ENCODE measurements at places on chromosomes 2 and 18.

GRCh38 chr2:84022810-84023431 is 436.2 kb downstream of the SUCLG1 start:
- H3K27me3 ChIP-seq, result no peaks in the 10 kb centered on the region
- H3K4me3 ChIP-seq, result no peak overlapping the region
- peak; percentile 26 for DNase-seq
- no peaks in the 10 kb centered on the region for H3K4me1 ChIP-seq

GRCh38 chr2:195513119-195513518 is 143.9 kb upstream of the SLC39A10 start:
- no peaks in the 10 kb centered on the region for H3K4me1 ChIP-seq
- no peak overlapping the region for H3K27ac ChIP-seq
- no peaks in the 10 kb centered on the region for H3K27me3 ChIP-seq
- no peaks in the 10 kb centered on the region for H3K36me3 ChIP-seq

GRCh38 chr2:217789736-217790181 is 213.0 kb downstream of the TNS1 start:
- no peaks in the 10 kb centered on the region for H3K27me3 ChIP-seq
- no peak overlapping the region for H3K4me3 ChIP-seq
- peaks cover 10% of the 10 kb centered on the region for H3K4me1 ChIP-seq
- H3K36me3 ChIP-seq, result no peaks in the 10 kb centered on the region
- no peak for DNase-seq

GRCh38 chr2:15170070-15170775 is 390.9 kb downstream of the NBAS start:
- DNase-seq, result no peak
- no peaks in the 10 kb centered on the region for H3K4me1 ChIP-seq
- H3K36me3 ChIP-seq, result no peaks in the 10 kb centered on the region
- no peaks in the 10 kb centered on the region for H3K27me3 ChIP-seq
- no peak overlapping the region for H3K27ac ChIP-seq

GRCh38 chr18:32040936-32041335 is 22.3 kb downstream of the RNF125 start:
- H3K36me3 ChIP-seq, result no peaks in the 10 kb centered on the region
- H3K27me3 ChIP-seq, result no peaks in the 10 kb centered on the region
- no peak overlapping the region for H3K4me3 ChIP-seq

GRCh38 chr2:24843330-24843860 is 50.2 kb downstream of the CENPO start:
- H3K4me3 ChIP-seq, result no peak overlapping the region
- H3K27ac ChIP-seq, result no peak overlapping the region
- DNase-seq, result no peak
- H3K36me3 ChIP-seq, result no peaks in the 10 kb centered on the region

DNA sequence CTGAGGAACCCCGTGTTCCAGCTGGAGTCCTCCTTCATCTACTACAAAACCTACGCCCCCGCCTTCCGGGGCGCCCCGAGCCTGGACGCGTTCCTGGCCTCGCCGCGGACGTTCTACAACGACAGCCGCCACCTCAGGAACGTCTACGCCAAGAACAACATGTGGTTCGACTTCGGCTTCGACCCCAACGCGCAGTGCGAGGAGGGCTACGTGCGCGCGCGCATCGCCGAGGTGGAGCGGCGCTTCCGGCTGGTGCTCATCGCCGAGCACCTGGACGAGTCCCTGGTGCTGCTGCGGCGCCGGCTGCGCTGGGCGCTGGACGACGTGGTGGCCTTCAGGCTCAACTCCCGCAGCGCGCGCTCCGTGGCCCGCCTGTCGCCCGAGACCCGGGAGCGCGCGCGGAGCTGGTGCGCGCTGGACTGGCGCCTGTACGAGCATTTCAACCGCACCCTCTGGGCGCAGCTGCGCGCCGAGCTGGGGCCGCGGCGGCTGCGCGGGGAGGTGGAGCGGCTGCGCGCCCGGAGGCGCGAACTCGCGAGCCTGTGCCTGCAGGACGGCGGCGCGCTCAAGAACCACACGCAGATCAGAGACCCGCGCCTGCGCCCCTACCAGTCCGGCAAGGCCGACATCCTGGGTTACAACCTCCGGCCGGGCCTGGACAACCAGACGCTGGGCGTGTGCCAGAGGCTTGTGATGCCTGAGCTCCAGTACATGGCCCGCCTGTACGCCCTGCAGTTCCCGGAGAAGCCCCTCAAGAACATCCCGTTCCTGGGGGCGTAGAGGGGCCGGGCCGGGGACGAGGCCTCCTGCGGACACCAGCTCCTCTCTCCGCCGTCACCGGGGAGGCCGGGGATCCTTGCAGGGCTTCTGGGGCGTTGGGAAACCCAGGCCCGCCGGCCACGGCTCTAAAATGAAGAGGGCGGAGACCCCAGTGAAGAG is 5.3 kb upstream of the NEU4 start:
- H3K4me1 ChIP-seq, result peaks cover 20% of the 10 kb centered on the region
- no peaks in the 10 kb centered on the region for H3K36me3 ChIP-seq
- DNase-seq, result no peak
- H3K27ac ChIP-seq, result no peak overlapping the region
- H3K4me3 ChIP-seq, result no peak overlapping the region
- peaks cover 18% of the 10 kb centered on the region for H3K27me3 ChIP-seq
